CD4-positive, alpha-beta T cell (primary cell): ENCODE measurements at places on chromosomes 16 and 17. TPM values are rescaled to one million over a fixed set of nuclear protein-coding genes. Genes with fewer than 3 reads are reported as not detected.

GRCh38 chr16:3003582-3004270, 9.0 kb upstream of the CLDN9 start:
- DNase-seq, result peak; percentile 96

- DNase-seq, result no peak
Observed at GRCh38 chr16:58124601-58124915, 4.6 kb downstream of the CFAP20 start.

DNA sequence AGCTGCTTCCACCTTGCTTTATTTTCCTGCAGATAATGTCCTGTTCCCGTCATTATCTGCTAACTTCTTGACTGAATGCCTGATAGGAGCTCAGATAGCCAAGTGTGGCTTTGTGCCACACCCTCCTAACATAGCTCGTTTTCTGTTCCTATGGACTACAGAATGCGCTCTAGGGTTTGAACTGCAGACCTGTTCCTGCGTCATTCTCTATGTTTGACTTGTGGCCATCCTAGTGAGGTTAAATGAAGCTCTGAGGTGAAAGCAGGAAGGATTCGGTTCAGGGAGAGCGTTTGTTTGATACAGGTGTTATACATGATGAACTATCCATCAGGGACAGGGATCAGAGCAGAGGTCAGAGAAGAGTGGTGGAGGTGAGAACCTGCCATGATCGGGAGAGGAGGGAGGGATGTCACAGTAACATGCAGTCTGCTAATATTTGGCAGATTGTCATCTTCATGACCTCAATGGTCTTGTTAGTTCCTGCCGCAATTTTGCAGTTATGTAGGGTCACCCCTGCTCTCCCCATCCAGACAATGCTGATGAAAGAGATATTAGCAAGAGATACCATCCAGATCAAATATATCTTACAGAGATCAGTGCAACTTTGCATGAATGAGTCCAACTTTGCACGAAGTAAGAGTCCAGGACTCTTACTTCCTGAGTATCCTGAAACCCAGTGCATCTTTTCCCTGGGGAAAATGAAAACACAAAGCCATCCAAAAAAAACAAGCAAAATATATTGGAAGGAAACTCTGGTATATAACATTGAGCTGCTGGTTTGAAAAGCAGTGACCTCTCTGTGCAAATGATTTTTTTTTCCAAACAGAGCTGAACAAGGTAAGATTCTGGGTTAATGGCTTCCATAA, 32.8 kb downstream of the MPHOSPH6 start:
- no peak for DNase-seq

DNA sequence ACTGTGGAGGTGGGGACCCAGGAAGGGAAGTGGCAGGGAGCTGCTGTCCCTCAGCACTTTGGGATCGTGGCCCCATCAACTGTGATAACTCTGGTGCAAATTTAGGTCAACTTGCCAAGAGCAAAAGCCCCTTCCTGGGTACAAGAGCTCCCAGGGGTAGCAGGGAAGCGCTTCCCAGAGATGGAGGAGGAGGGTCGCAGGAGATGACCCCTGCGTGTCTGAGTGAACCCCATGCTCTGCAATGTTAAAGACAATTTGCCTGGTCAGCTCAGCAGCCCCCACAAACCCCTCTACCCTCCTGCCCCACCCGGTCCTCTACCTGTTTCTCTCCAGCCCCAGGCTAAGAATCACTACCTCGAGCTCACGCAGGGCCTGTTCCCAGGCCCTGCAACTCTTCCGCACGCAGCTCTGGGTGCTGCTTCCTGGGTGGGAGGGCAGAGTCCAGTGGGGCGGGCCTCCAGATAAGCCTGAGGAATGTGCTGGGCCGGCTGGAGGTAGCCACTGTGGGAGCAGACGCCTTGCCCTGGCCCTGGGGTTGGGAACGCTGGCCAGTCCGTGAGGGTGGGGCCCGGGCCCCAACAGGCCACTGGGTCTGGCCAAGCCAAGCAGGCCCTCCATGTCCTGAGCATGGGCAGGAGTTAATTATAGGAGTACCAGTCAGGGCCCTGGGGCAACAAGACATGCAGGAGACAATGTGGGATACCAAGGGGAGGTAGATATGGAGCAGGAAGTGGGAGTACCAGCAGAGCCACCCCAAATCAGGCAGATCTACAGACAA, 6.1 kb downstream of the DOK4 start:
- no peak for DNase-seq

GRCh38 chr17:69762359-69762758, 312.7 kb upstream of the KCNJ16 start:
- no peak for DNase-seq

DNA sequence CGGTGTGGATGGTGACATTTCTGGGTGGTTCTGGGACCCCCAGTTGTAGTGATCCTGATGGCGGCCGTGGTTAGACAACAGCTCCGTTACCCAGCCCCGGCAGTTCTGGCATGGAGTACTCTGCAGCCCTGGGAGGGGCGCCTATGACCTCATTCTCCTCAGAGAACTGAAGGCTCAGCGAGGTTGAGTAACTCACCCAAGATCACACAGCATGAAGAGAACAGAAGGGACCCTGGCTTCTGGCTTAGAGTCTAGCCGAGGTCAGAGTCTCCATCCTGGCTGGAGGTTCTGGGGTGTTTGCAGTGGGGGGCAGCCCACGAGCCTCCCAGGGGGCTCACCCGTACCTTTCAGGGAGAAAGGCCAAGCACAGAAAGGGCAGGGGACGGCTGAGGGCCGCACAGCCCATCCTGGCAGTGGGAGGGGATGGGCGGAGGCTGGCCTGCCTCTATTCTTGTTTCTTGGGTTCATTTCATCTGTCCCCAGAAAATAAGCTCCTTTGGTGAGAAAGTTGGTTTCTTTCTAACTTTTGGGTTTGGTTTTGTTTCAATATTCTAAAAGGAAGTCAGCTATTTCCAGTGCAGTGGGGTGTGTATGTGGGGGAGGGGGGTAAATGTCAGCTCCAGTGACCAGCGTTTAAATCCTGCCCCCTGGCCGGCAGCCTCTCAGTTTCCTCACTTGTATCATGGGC, 13.2 kb downstream of the ZFPM1 start:
- no peak for DNase-seq

DNA sequence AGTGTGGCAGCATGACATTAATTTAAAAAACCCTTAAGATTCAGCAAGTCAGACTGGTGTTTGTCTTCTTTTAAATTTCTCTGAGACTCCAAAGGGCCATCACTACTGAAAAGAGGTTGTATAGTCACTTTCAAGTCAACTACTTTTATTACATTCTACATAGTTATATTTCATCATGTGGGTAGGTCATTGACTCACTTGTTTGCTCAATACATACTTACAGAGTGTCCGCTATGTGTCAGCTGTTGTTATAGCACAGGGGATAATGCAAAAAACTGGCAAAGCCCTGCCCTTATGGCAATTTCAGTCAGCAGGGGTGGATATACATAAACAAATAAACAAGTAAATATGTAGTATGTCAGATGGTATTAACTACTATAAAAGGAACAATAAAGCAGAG, 2.5 kb upstream of the MYH4 start:
- no peak for DNase-seq

- DNase-seq, result no peak
Observed at GRCh38 chr17:80703142-80703478, 158.5 kb downstream of the RPTOR start.

DNA sequence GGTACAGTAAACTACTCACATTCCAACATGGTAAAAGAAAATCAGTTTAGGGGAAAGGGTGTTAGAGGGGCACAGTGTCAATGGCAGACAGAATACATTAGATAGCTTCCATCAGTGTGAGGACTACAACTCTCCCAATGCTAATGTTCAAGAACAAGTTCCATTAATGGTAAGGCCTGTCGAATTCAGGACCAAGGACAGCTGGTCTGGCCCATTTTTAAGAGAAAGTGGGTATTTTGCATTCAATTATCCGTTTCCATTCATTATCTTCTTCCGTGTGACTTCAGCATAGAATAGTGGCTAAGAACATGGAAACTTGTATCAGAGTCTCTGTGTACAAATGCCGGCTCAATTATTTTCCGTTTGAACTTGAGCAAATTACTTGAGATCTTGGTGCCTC, 98.4 kb downstream of the XYLT1 start:
- no peak for DNase-seq

Gene OR1A2
- total RNA-seq, result not detected

Gene CDRT15L2
- not detected for total RNA-seq

Gene KCNJ16
- total RNA-seq, result not detected

Gene PPY
- total RNA-seq, result not detected
